Left ventricle myocardium inferior (tissue), 1 donor: ENCODE measurements at places on chromosomes 6 and 20. TPM values are rescaled to one million over a fixed set of nuclear protein-coding genes. Genes with fewer than 3 reads are reported as not detected.

- no peaks in the 10 kb centered on the region for H3K27me3 ChIP-seq
- H3K27ac ChIP-seq: no peak overlapping the region
- peaks cover 17% of the 10 kb centered on the region for H3K36me3 ChIP-seq
- no peak overlapping the region for H3K4me3 ChIP-seq
- no peaks in the 10 kb centered on the region for H3K4me1 ChIP-seq
Measured at GRCh38 chr20:51679254-51679921, 88.8 kb downstream of the ATP9A start.

DNA sequence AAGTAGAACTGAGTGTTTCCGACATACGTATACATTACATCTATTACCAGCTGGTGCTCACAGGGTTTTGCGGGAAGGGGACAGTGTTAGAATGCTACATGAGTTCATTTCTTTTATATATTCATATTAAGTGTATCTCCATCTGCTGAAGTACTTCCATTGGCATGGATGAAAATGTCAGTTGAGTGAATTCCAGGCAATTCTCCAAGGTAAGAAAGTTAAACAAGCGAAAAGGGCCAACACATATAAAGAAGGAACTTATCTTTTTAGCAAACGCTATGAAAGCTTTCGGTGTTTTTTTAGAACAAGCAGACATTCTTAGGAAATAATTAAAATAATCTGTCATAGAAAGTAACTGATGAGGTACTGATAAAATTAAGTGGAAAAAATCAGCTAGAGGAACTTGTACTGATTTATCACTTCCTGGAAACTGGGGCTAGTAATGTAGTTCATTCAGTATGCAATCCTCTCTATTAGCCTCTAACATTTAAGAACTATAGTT lies 34.6 kb downstream of the RNF146 start:
- no peak for DNase-seq
- no peak overlapping the region for H3K4me3 ChIP-seq
- H3K27ac ChIP-seq: no peak overlapping the region
- peaks cover 33% of the 10 kb centered on the region for H3K4me1 ChIP-seq

DNA sequence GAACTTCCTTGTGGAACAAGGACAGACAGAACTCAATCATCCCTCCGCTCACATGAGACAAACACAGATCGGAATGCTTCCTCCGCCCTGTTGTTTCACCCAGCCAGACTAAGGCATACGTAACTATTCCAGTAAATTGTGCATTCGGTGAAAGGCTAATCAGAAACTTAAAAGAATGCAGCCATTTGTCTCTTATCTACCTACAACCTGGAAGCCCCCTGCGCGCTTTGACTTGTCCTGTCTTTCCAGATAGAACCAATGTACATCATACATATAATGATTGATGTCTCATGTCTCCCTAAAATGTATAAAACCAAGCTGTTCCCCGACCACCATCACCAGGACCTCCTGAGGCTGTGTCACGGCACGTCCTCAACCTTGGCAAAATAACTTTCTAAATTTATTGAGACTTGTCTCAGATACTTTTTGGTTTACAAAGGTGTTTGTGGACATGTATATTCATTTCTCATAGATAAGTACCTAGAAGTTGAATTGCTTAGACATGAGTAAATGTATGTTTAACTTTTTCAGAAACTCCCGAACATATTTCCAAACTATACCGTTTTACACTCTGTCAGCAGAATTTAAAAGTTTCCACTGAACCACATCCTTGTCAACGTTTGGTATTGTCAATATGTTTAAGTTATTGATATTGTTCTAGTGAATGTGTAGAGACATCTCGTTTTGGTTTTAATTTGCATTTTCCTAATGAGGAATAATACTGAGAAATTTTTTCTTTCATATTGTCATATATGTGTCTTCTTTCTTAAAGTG lies 197.6 kb upstream of the THBS2 start:
- peaks cover 7% of the 10 kb centered on the region for H3K4me1 ChIP-seq
- no peaks in the 10 kb centered on the region for H3K36me3 ChIP-seq
- H3K27me3 ChIP-seq: no peaks in the 10 kb centered on the region
- H3K27ac ChIP-seq: peak overlapping the region; percentile 83

GRCh38 chr20:63125838-63126601 lies 89.9 kb downstream of the YTHDF1 start:
- peaks cover 96% of the 10 kb centered on the region for H3K27me3 ChIP-seq
- DNase-seq: peak; percentile 4
- H3K36me3 ChIP-seq: no peaks in the 10 kb centered on the region
- H3K4me1 ChIP-seq: no peaks in the 10 kb centered on the region
- H3K27ac ChIP-seq: no peak overlapping the region

- H3K27ac ChIP-seq: peak overlapping the region; percentile 54
- peaks cover 43% of the 10 kb centered on the region for H3K4me1 ChIP-seq
- no peaks in the 10 kb centered on the region for H3K27me3 ChIP-seq
- peak overlapping the region; percentile 31 for H3K4me3 ChIP-seq
- no peak for DNase-seq
- no peaks in the 10 kb centered on the region for H3K36me3 ChIP-seq
Measured at GRCh38 chr6:14450133-14450504, 332.5 kb downstream of the CD83 start.

DNA sequence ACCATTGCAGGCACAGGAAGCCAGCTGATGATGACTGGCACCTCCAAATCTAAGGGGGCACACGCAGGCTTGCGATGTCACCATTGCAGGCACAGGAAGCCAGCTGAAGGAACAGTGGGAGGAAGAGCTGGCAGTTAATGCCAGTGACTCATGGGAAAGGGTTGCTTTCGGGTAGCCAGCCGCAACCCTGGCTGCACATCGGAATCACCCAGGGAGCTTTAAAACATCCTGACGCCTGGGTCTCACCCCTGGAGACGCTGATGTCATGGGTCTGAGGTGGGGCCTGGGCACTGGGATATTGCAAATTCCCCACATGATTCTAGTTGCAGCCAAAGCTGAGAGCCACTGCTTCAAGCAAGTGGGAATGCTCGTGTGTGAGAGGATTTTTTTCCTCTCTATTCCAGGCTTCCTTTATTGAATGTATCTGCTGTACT lies 16.1 kb upstream of the CCN6 start:
- H3K36me3 ChIP-seq: no peaks in the 10 kb centered on the region
- peaks cover 10% of the 10 kb centered on the region for H3K4me1 ChIP-seq
- peak; percentile 54 for DNase-seq
- H3K4me3 ChIP-seq: no peak overlapping the region
- H3K27ac ChIP-seq: peak overlapping the region; percentile 73

SLA2 gene
- total RNA-seq: 0.19 TPM

OR2H1 gene
- not detected for total RNA-seq

RIPOR2 gene
- 3.1 TPM for total RNA-seq

PTPRK gene
- 18.4 TPM for total RNA-seq

SSTR4 gene
- total RNA-seq: not detected

GUCA1A gene
- not detected for total RNA-seq
